ENCODE measurements at places on chromosomes 3 and 15. TPM values are rescaled to one million over a fixed set of nuclear protein-coding genes. Genes with fewer than 3 reads are reported as not detected.
A peak's percentile ranks its signal among the peaks of the same experiment; 100 is the strongest.

OIP5 gene
- 19.7 TPM for total RNA-seq

ARID3B gene
- total RNA-seq, result 8.1 TPM

- no peak for DNase-seq
Observed at GRCh38 chr3:13042715-13043271, 30.4 kb downstream of the IQSEC1 start.

ISL2 gene
- total RNA-seq, result 11.6 TPM

DET1 gene
- 2.5 TPM for total RNA-seq

GRCh38 chr3:35946854-35947515 lies 307.7 kb downstream of the ARPP21 start:
- DNase-seq, result no peak

RASL12 gene
- total RNA-seq, result 0.25 TPM

VGLL3 gene
- total RNA-seq, result 0.10 TPM

HRG gene
- 0.42 TPM for total RNA-seq

VILL gene
- 1.2 TPM for total RNA-seq

DNA sequence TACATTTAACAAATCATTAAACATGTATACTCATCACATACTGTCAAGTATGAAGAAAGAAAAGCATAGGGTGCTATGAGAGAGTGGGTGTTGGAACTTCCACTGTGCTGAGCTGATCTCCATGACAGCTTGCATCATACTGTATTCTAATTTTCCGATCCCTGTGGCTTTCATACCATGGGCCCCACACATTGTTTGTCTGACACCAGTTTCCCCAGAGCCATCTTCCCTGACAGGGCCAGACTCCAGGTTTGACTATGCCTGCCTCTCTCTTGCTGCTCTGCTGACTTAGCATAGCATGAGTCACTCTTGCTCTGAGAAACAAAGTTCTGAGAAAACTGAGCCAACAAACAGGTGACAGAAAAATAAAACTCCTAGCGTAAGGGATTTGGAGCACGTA lies 37.0 kb upstream of the CASR start:
- no peak for DNase-seq

GRCh38 chr15:67065531-67066005 lies at the start of gene SMAD3:
Gene SMAD3, plus strand, starts transcription at chr15:67065602. Its CDS starts 553 bp downstream, at chr15:67066155.
- DNase-seq, result peak; percentile 89

DNA sequence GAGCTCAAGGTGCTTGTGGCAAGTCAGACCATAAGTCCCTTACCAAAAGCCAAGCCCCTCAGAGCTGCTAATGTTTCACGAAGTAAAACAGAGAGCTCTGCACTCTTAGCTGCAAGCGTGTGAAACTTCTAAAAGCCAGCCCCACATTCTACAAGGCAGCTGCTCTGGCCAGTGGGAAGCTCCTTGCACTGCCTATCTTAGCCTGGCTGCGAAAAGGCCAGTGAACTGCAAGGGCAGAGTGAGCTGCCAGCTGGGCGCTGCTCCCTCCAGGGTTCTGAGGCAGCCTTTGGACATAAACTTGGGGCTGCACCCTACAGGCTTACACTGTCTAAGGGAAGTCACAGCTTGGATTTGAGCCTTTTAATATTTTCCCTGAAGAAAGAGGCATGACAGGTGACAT lies 2.2 kb upstream of the MUSTN1 start:
- DNase-seq, result no peak

NMB gene
- total RNA-seq, result 9.8 TPM

DNA sequence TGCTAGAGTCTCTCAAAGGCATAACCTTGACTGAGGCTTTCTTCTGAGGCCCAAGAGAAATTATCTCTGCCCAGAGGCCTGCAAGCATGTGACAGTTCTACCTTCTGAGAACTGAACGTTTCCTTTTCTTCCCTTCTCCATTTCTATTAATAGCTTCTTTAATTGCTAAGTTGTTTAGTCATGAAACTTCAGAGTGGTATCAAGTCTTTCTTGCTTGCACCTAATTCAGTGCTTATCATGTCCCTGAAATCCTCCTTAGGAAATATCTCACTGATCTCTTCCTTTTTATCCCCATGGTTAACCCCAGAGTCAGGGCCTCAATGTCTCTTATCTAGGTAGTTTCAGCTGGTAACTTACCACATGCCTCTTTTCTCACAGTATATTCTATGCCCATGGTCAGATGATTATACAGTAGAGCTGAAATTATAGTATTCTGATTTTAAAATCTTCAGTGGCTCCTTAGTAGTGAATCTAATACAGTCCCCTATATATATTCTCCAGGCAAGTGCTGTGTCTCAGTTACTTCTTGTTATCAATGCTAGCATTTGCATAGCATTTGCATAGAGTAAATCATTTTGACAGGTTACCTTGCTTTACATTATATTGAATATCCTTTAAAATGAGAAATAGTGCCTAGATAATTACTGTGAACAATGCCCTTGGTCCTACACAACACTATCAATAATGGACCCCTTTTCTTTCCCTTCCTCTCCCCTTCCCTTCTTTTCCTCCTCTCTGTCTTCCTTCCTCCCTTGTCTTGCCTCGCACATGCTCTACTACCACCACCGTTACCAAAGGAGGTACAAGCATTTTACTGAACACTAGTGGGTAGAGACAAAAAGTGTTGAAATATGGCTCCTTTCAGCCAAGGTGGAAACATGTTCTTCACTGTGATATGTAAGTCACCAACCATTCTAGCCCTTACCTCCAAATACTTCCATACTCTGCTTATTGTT lies 33.0 kb downstream of the KBTBD8 start:
- no peak for DNase-seq

CISH gene
- total RNA-seq, result 4.5 TPM

SLC15A2 gene
- 0.96 TPM for total RNA-seq

PPP2R3A gene
- total RNA-seq, result 6.1 TPM

FBXO40 gene
- not detected for total RNA-seq

GRCh38 chr15:76337059-76337695 lies 604 bp downstream of the ISL2 start:
- no peak for DNase-seq

GRCh38 chr15:89628806-89629715 lies 26.2 kb downstream of the KIF7 start:
- DNase-seq, result no peak

SI gene
- not detected for total RNA-seq

- DNase-seq, result no peak
Observed at GRCh38 chr3:186213946-186214345, 105.1 kb upstream of the ETV5 start.

SRGAP3 gene
- 8.3 TPM for total RNA-seq

- no peak for DNase-seq
Observed at GRCh38 chr3:42345811-42346210, 64.6 kb downstream of the LYZL4 start.

- DNase-seq, result no peak
Observed at GRCh38 chr3:185175370-185175987, 22.6 kb upstream of the C3orf70 start.

DNA sequence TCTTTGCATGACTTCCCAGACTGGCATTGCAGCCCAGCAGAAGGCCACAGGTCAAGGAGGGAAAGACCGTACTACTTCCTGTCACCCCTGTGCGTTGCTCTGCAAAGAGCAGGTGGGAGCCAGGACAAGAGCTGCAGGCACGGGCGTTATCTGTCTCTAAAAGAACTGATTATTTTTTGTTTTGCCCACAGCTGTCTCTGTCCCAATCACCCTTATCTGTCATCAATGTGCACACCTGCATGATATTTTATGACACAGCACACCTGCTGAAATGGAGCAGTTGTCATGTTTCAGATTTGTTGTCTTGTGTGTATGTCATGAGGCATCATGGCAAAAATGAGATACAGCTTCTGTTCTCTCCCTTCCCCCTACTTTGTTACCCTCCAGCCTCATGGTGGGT lies 58.8 kb downstream of the SLCO3A1 start:
- DNase-seq, result no peak

LMCD1 gene
- 4.6 TPM for total RNA-seq

TM4SF18 gene
- 0.34 TPM for total RNA-seq

SHQ1 gene
- total RNA-seq, result 27.6 TPM

- DNase-seq, result no peak
Observed at GRCh38 chr3:45986303-45986982, 9.2 kb downstream of the FYCO1 start.

NRROS gene
- total RNA-seq, result 0.12 TPM

- no peak for DNase-seq
Observed at GRCh38 chr3:149095487-149095886, 9.2 kb upstream of the HLTF start.

GRCh38 chr3:159763011-159763601 lies 225.5 kb upstream of the IL12A start:
- DNase-seq, result no peak

GRCh38 chr15:100627789-100628395 lies 25.5 kb downstream of the ASB7 start:
- peak; percentile 69 for DNase-seq

PLD1 gene
- total RNA-seq, result 8.4 TPM

KNL1 gene
- total RNA-seq, result 30.6 TPM

ZNF662 gene
- total RNA-seq, result not detected

GRCh38 chr3:14295801-14296200 lies 106.6 kb upstream of the SLC6A6 start:
- DNase-seq, result no peak

DNA sequence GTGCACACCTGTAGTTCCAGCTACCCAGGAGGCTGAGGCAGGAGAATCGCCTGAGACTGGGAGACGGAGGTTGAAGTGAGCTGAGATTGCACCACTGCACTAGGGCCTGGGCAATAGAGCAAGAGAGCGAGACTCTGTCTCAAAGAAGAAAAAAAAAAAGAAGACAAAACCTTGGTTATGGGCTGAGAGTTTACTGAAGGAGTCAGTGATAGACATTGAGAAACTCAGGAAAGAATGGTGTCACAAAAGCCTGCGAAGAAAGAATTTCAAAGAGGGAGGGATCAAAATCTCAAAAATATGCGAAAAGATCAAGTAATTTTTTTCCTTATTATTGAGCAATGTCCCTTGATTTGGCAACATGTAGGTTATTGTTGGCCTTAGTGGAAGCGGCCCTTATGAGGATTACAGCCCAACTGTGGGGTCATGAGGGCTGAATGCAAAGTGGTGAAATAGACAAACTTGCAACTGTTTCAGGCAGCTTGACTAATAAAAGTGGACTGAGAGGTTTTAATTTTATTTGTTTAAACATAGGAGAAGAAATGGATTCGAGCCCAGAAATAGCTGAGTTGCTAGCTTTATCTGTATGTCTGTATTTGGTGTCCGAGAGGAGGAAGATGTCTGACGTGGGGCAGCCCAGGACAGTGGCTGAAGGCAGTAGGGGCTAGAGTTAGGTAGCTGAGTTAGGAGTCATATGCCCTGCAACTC lies 18.8 kb upstream of the CELF6 start:
- DNase-seq, result no peak

EXD1 gene
- total RNA-seq, result not detected

DNA sequence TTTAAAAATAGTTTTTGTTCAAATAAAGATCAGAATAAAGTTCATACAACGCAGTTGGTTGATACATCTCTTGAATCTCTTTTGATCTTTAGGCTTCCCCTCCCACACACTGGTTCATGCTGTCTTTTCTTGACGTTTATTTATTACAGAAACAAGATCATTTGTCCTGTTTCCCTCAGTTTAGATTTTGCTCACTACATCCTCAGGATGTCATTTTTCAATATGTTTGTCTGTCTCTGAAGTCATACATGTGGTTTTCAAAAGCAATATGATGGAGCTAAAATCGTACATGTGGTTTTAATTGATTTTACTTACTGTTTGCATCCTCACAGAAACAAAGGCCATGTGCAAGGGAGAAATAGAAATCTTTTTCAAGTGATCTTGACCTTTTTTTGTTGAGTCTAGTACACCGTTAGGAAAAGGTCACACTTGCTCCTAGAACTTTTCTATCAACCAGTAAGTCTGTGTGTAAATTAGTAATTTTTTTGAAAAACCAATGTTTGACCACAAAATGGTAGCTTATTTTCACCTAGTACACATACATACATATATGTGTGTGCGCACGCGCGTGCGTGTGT lies 63.7 kb upstream of the SENP5 start:
- no peak for DNase-seq

THBS1 gene
- total RNA-seq, result 6.3 TPM

Data from HCT116 (cell line).